ENCODE measurements at places on chromosomes 16 and 17.

DNA sequence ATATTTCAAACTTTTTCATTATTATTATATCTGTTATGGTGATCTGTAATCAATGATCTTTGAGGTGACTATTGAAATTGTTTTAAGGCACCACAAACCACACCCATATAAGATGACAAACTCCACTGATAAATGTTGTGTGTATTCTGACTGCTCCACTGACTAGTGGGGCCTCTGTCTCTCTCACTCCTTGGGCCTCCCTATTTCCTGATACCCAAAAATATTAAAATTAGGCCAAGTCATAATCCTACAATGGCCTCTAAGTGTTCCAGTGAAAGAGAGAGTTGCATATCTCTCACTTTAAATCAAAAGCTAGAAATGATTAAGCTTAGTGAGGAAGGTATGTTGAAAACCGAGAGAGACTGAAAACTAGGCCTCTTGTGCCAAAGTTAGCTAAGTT lies 23.4 kb downstream of the CYLD start:
- DNase-seq = no peak

DNA sequence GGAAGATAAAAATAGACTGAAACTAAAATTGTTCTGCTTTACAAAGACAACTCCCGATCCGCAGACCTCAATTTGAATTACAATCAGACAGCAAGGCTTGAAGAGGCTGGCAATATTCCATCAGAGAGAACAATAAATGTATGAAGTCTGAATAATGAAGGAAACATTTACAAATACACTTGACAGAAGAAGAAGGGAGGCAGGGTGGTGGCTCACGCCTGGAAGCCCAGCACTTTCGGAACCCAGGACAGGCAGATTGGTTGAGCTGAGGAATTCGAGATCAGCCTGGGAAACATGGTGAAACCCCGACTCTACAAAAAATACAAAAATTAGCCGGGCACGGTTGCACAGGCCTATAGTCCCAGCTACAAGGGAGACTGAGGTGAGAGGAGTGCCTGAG lies 14.6 kb downstream of the ODF4 start:
- no peak for DNase-seq

GRCh38 chr16:56470666-56471065 lies 19.3 kb downstream of the OGFOD1 start:
- DNase-seq = no peak

DNA sequence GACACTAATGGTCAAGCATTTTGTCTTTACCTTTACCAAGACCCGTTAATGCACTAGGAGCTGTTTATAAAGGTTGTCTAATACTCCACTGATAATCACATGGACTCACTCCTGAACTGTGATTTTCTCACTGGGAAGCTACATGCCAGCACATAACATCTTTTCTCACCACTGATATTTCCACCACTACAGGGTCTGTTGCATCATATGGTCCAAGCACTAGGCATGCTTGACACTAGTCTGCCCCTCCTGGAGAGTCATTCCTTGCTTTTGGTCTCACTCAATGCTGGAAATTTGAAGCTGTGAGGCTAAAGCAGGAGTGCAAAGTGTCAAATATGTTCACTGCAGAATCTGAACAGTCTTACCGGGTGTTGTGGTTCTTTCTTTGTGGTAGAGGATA lies 1576.8 kb downstream of the CDH8 start:
- DNase-seq = no peak

- DNase-seq = no peak
Observed at GRCh38 chr17:76513306-76513692, 12.1 kb upstream of the RHBDF2 start.

DNA sequence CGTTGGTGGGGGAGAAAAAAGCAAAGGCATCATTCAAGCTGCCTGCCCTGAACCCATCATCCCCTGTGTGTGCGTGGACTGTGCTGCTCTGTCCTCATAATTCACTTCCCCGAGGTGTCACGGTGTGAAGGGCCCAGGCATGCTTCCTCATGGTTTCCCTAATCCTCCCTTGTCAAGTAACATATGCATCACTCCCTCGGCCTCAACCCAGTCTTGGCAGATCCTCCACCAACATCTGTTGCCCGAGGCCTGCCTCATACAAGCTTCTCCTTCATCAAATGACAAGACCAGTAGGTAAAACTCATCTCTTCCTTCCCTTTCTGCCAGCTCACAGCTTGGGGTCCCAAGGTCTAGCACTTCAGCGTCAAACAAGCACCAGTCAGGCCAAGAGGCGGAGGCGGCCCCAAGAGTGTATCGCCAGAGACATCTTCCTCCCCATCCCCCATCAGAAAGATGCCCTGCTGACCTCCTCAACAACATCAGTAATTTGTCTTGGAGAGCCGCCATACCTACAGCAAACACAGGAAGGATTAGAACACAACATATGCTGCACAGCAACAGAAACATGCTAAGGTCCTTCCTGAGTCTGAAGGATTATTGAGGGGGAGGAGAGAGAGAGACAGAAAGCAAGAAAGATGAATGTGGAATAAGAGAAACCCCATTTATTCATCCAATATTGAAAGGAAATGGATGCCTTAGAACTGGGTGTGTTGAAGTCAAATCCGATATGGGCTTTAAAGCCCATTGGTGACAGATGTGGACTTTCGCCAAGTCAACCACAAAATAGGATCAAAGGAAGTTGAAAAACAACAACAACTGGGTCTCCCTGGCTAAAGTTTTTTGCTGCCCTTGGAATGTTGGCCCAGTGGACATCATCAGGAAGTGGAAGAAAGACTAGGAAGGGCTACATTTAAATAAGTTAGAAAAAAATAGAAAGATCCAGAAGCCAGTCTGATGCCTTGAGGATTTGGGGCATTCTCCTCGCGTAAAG lies 38.4 kb downstream of the SOX9 start:
- DNase-seq = no peak

- no peak for DNase-seq
Observed at GRCh38 chr17:51036084-51036483, 84.6 kb downstream of the SPAG9 start.

DNA sequence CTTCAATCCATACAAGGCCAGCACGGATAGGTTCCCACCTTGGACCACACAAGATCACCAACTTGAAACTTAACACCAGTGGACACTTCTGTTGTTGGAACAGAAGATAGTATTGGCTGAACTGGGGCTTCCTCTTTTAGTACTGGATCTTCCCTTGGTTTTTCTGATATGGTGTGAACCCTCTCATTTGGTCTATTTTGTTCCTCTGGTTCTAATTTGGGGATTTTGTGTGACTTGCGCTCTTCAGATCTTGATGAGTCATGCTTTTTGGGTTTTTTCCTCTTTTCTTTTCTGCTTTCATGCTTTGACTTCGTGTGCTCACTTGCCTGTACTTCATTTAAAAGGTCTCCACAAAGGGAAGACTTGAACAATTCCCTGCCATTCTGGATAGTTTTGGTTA lies 39.0 kb downstream of the SOST start:
- no peak for DNase-seq

All from NCI-H510A (cell line).